ENCODE measurements at places on chromosomes 1 and 21.
A peak's percentile ranks its signal among the peaks of the same experiment; 100 is the strongest.

- ATAC-seq: no peak
Measured at GRCh38 chr1:78483903-78484302, 6.9 kb upstream of the PTGFR start.

- ATAC-seq: no peak
Measured at GRCh38 chr1:207501071-207501470, 5.1 kb downstream of the CR1 start.

- ATAC-seq: no peak
Measured at GRCh38 chr1:61087571-61087970, 5.2 kb downstream of the NFIA start.

DNA sequence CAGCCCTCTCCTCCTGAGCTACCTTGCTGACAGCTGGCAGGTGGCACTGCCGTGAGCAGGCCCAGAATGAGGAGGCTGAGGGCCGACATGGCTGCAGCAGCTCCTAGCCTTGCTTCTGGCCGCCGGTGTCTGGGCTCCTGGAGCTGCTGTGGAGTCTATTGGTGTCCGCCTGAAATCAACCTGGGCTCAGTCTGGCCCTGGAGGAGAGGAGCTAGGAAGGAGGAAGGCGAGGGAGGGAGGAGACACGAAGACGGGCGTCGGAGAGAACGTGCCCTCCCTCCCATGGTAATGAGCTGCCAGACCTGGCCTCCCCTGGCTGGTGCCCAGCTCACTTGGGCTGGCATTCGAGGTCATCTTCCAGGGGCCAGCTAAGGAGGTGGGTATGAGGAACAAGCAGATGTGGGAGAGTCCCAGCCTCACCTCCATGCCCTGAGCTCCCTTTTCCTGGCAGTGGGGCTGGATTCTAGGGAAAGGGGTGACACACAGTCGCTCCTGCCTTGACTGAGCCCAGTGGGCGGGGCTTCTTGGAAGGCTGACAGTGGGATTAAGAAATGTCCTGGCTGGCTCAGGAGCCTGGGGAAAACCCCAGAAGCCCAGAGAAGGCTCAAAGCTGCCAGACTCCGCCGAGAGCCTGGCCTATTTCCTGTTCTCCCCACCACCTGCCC, at the start of gene PDZK1IP1:
Gene PDZK1IP1, minus strand, starts transcription at position 193 of the 665 bp plus-strand sequence. Its CDS starts 104 bp downstream, at position 89.
- ATAC-seq: peak; percentile 93

- ATAC-seq: no peak
Measured at GRCh38 chr1:71157151-71157550, 76.3 kb upstream of the ZRANB2 start.

- ATAC-seq: no peak
Measured at GRCh38 chr21:39483917-39484316, 32.1 kb downstream of the SH3BGR start.

DNA sequence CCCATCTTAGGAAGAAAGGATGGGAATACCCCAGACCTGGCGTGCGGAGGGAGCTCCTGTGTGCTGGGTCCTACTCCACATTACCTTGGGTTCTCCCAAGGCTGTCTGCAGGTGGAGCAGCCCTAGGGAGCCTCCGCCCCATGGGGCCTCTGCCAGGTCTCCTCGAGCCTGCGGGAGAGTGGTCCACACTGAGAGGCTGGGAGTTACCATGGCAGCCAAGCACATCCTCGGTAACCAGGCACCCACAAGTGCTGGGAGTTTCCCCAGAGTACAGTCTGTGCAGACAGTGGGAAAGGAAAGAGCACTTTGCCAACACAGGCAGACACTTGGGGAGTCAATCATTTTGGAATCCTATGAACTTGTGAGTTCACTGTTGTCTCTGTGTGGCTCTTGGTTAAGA, 249.4 kb downstream of the DYRK1A start:
- no peak for ATAC-seq

- peak; percentile 35 for ATAC-seq
Measured at GRCh38 chr1:146012703-146013558, 8.6 kb downstream of the HJV start.

- no peak for ATAC-seq
Measured at GRCh38 chr1:183199304-183199703, 13.2 kb downstream of the LAMC2 start.

GRCh38 chr21:45543371-45543709, 1.1 kb upstream of the SLC19A1 start:
- no peak for ATAC-seq

DNA sequence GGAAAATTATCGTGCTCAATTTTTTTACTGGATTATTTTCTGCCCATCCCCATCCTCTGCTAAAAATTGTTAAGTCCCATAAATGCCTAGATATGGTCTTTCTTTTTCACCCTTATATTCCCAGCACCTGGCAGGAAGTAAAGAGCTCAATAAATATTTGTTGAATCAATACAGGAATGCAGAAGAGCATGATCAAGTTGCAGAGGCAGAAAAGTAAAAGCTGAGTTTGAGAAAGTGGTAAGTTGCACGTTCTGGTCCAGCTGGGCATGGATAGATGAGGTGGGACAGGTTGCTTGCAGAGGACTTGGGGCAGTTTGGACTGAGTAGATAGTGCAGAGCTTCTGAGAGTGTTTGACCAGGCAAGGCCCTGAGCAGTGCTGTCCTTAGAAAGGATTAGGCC, 40.1 kb downstream of the ZNF281 start:
- no peak for ATAC-seq

- ATAC-seq: no peak
Measured at GRCh38 chr21:29691616-29692491, 247.9 kb downstream of the GRIK1 start.

DNA sequence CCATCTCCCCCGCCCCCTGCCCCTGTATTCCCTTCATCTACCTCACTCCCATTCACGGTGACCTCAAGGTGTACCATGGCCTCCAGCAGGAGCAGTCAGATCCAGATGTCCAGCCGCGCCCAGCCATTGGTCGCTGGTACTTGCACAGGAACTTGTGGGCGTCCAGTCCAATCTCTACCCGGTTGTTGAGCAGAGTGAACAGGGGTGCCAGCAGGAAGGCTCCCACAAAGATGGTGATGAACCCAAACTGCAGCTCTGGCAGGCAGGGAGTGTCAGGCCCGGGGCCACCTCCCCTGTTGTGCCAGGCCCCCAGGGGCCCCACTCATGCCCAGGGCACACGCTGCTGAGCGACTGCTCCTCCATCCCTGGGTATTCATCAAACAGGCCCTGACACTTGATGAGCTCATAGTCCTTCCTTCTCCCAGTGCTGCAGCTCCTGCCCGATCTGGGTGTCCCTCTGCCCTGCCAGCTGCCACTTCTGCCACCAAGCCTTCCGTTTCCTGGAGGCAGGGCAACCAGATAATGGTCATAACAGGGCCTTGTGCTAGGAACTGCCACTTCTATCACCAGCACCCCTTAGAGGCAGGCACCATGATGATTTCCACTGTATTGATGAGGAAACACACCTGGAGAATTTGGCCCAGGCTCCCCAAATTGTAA, 5.7 kb upstream of the ARHGEF19 start:
- no peak for ATAC-seq

GRCh38 chr1:25049190-25049589, 119.1 kb upstream of the RUNX3 start:
- no peak for ATAC-seq

- ATAC-seq: no peak
Measured at GRCh38 chr21:45041984-45042663, 32.3 kb upstream of the ADARB1 start.

DNA sequence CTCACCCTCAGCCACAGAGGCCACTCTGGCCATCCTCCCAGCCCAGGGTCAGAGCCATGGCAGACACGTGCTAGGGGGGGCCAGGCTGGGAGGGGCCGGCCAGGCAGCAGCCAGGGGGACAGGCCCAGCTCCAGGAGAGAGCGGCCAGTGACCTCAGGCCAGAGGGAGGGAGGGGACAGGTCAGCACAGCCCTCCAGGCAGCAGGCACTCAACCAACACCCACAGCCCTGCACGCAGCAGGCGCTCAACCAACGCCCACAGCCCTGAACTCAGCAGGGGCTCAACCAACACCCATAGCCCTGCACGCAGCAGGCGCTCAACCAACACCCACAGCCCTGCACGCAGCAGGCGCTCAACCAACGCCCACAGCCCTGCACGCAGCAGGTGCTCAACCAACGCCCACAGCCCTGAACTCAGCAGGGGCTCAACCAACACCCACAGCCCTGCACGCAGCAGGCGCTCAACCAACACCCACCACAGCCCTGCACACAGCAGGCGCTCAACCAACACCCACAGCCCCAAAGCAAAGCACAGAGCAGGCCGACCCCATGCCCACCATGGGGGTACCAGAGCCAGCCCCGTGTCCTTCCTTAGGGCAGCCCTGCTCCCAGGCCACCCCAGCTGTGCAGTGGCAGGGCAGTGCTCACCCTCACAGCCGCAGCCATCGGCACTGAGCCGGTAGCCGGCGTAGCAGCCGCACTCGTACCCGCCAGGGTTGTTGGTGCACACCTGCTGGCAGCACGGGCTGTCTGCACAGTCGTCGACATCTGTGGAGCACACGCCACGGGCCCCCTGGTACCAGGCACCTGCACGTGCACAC, 55.9 kb downstream of the ARHGEF16 start:
- no peak for ATAC-seq

- no peak for ATAC-seq
Measured at GRCh38 chr1:201590474-201590873, 51.5 kb downstream of the NAV1 start.

DNA sequence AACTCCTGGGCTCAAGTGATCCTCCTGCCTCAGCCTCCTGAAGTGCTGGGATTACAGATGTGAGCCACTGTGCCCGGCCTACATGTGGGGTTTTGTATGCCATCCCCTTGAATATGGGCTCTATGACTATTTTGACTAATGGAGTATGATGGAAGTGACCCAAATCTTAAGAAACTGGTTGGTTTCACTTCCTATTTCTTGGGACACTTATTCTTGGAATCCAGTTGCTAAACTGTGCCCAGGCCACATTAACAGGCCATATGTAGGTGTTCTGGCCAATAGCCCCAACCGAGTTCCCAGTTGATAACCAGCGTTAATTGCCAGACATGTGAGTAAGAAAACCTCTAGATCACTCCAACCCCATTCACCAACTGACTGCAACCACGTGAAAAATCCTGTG, 36.3 kb upstream of the CLIC4 start:
- ATAC-seq: no peak

GRCh38 chr1:162361349-162361748, 15.3 kb downstream of the SPATA46 start:
- no peak for ATAC-seq

- ATAC-seq: no peak
Measured at GRCh38 chr1:162389971-162390370, 8.4 kb downstream of the C1orf226 start.

- no peak for ATAC-seq
Measured at GRCh38 chr1:38152351-38153065, 105.9 kb upstream of the POU3F1 start.

DNA sequence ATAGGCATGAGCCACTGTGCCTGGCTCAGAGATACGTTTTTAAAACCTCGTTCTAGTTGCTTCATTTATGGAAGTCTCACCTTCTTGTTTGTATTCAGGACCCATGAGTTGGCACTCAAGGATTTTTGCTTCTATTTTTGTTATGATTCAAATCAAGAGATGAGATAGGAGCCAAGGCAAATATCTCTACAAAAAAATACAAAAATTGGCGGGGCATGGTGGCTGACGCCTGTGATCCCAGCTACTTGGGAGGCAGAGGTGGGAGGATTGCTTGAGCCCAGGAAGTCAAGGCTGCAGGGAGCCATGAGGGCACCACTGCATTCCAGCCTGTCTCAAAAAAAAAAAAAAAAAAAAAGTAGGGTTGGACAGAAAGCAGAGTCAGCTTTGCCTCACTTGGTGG, 36.8 kb upstream of the ERRFI1 start:
- no peak for ATAC-seq

DNA sequence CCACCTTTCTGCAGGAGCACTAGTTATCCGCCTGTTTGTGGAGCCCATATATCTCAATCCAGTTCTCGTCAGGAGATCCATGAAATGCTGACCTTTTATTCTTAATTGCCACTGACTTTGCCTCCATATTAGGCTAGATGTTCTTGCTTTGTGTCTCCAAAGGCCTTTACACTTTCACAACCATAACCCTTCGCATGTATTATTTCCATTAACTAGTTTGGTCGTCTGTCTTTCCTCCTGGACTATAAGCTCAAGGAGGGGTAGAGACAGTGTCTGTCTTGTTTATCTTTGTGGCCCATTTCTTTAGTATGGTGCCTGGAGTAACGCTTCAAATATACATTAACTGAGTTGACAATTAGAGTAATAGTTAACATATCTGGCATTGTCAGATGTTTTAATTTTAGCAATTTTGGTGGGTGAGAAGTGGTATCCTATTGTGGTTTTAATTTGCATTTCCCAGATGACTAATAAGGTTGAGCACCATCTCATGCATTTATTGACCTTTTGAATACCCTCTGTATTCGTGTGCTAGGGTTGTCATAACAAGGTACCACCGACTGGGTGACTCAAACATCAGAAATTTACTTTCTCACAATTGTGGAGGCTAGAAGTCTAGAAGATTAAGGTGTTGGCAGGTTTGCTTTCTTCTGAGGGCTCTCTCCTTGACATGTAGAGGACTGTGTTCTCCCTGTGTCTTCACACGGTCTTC, 21.7 kb upstream of the IL12RB2 start:
- ATAC-seq: no peak

GRCh38 chr1:242187816-242188215, 188.9 kb upstream of the MAP1LC3C start:
- ATAC-seq: no peak

GRCh38 chr1:244833734-244834542, 1.5 kb upstream of the COX20 start:
- ATAC-seq: peak; percentile 29

- no peak for ATAC-seq
Measured at GRCh38 chr1:46342084-46342656, 1.6 kb downstream of the NSUN4 start.

GRCh38 chr21:42558846-42559245, 45.2 kb downstream of the SLC37A1 start:
- ATAC-seq: no peak

GRCh38 chr1:7562729-7563605, 208.1 kb upstream of the VAMP3 start:
- ATAC-seq: no peak

GRCh38 chr1:116951200-116951935, 41.7 kb downstream of the PTGFRN start:
- peak; percentile 64 for ATAC-seq

GRCh38 chr21:38938343-38938742, 132.6 kb downstream of the ETS2 start:
- ATAC-seq: no peak

- ATAC-seq: no peak
Measured at GRCh38 chr1:58765006-58765405, 18.8 kb downstream of the JUN start.

- ATAC-seq: peak; percentile 77
Measured at GRCh38 chr1:204670152-204670927, 15.2 kb downstream of the LRRN2 start.

GRCh38 chr1:88655685-88656299, 28.3 kb upstream of the PKN2 start:
- no peak for ATAC-seq

GRCh38 chr21:45154511-45155508, 80.4 kb downstream of the ADARB1 start:
- peak; percentile 72 for ATAC-seq

DNA sequence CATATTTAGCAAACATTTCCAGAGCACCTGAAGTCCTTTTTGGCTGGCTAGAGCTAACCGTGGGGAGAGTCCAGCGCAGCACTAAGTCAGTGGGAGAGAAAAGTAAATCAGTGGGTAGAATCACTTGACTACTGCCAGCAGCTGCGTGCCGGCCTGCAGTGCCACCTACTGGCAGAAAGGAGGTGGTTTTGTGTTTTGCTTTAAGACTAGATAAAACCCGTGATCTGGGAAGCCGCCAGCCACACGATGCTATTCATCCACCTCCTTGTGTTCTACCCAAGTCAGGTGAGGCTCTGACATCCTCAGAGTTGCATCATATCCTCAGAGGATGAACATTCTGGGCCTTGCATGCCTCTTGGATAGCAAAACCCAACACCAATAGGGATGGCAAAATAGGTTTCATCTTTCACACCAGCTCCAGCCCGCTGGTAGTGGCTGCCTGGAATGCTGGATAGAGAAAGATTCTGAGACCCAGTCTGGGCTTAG, 14.1 kb upstream of the HEYL start:
- peak; percentile 65 for ATAC-seq

All from gastroesophageal sphincter (tissue), 4 donors.